Natural killer cell treated with Interleukin-12 subunit alpha and Interleukin-12 subunit beta and Interleukin-15 and Interleukin-18, amount 100 ng/mL, for 72 hours (primary cell): ENCODE measurements at places on chromosomes 16 and 17. TPM values are rescaled to one million over a fixed set of nuclear protein-coding genes. Genes with fewer than 3 reads are reported as not detected.

SLFN12 gene
- total RNA-seq, result 60.4 TPM

AOC2 gene
- 5.3 TPM for total RNA-seq

GRCh38 chr16:57512296-57513001 lies 23.9 kb downstream of the CCDC102A start:
- H3K36me3 ChIP-seq, result no peaks in the 10 kb centered on the region
- H3K27ac ChIP-seq, result no peak overlapping the region
- peaks cover 4% of the 10 kb centered on the region for H3K4me1 ChIP-seq
- H3K27me3 ChIP-seq, result no peaks in the 10 kb centered on the region
- H3K4me3 ChIP-seq, result no peak overlapping the region

- no peaks in the 10 kb centered on the region for H3K36me3 ChIP-seq
- no peak for DNase-seq
- peaks cover 22% of the 10 kb centered on the region for H3K4me1 ChIP-seq
- no peak overlapping the region for H3K4me3 ChIP-seq
Observed at GRCh38 chr16:79213214-79213613, 387.3 kb downstream of the MAF start.

LGALS9B gene
- not detected for total RNA-seq
